ENCODE measurements at places on chromosomes 7 and 10. TPM values are rescaled to one million over a fixed set of nuclear protein-coding genes. Genes with fewer than 3 reads are reported as not detected.

DNA sequence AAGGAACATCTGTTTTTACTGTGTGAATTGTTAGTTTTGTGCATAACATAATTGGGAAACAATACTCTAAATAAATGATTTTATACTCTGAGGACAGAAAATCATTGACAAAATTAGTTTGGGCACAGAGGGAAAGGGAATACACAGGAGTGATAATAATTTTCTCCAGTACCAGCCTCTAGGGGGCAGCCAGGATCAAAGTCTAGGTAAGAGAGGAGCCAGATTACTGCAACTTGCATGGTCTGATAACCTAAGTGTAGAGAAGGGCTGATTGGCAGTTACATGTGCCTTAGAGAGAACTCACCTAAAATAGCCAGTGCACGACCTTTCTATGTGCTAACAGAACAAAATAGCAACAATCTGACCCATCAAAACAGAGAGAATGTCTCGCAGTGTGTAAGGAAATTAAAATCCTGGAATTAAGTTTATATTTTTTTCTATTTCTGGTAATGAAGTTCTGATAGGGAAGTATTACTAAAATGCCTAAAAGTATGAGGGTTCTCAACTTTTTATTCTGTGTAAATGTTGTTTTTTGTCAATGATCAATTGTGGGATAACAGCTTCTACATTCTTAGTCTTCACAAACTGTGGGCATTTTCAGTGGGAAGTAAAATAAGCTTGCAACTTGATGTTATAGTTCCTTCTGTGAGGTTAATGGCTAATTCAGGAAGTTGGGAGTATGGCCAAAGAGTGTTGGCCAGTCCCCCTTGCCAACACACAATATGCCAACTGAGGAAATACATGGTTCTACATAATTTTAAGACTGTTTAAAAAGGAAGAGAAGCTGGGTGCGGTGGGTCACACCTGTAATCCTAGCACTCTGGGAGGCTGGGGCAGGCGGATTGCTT lies 66.4 kb downstream of the EXOC6 start:
- peak; percentile 49 for DNase-seq

- DNase-seq, result no peak
These were observed 84.8 kb upstream of the EGR2 start for GRCh38 chr10:62900829-62901571.

The CPA2 gene
- polyA plus RNA-seq, result not detected

DNA sequence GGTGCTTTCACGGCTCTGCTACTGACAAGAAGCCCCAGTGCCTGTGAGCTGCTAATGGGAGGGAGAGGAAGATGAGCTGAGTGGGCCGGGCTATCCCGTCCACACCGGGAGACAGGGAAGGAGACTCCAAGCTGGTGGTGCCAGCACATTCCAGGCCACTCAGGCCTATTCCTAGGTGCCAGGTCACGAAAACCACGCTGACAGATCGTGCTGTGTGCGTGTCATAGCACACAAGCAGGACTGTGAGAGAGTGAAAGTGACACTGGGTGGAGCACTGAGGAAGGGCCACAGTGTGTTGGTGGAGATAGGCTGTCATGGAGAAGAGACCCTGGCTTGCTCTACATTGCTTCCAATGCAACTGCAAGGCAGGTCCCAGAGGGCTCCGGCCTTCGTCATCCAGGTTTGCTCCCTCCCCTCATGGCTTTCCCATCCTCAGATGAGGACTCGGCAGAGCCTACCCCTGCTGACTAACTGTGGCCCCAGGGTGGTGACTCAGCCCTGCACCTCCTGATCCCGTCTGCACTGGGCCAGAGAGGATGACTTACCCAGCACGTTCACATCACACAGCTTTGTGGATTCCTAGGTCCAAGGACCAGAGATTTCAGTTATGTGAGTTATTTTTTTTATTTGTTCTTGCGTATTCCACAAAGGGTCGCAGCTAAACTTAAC lies 167.3 kb downstream of the EGFR start:
- no peak for DNase-seq

GRCh38 chr7:76318488-76319353 lies 16.2 kb downstream of the HSPB1 start:
- DNase-seq, result peak; percentile 80

DNA sequence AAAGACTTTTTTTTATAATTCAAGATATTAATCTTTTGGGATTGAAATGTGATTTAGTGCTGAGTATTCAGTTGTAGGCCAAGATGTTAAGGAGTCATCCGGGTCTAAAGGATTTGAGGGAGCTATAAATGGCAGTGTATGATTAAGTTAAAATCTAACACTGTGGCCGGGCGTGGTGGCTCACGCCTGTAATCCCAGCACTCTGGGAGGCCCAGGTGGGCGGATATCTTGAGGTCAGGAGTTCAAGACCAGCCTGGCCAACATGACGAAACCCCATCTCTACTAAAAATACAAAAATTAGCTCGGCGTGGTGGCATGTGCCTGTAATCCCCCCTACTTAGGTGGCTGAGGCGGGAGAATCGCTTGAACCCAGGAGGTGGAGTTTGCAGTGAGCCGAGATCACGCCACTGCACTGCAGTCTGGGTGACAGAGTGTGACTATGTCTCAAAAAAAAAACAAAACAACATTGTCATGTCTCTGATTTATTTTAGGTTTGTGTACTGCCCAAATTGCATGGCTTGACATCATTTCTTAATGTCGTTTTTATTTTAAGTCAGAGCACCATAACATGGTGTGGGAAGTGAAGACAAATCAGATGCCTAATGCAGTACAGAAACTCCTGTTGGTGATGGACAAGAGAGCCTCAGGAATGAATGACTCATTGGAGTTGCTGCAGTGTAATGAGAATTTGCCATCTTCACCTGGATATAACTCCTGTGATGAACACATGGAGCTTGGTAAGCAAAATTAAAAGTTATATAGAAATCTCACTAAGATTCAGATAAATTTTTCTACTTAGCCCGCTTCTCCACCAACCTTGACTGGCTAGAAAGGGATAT lies 10.7 kb downstream of the HBP1 start:
- DNase-seq, result no peak

DNA sequence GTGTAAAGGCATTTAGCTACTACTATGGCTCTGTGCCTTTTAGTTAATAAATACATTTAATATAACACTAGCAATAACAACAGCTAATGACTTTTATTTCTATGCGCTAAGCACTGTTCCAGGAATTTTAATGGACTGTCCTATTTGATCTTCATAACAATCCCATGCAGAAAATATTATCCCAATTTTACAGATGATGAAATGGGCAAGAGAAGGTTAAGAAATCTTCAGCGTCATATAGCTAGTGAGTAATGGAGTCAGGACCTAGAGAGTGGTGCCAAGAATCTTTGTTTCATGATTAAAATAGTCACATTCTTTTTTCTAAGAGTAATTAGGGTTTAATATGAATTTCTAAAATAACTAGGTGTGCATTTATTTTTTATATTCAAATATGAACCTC lies 32.4 kb downstream of the ACTA2 start:
- no peak for DNase-seq

GRCh38 chr7:45325378-45325777 lies 167.8 kb downstream of the RAMP3 start:
- no peak for DNase-seq

GRCh38 chr7:39674406-39674805 lies 51.0 kb downstream of the RALA start:
- no peak for DNase-seq

The MLXIPL gene
- polyA plus RNA-seq, result not detected

DNA sequence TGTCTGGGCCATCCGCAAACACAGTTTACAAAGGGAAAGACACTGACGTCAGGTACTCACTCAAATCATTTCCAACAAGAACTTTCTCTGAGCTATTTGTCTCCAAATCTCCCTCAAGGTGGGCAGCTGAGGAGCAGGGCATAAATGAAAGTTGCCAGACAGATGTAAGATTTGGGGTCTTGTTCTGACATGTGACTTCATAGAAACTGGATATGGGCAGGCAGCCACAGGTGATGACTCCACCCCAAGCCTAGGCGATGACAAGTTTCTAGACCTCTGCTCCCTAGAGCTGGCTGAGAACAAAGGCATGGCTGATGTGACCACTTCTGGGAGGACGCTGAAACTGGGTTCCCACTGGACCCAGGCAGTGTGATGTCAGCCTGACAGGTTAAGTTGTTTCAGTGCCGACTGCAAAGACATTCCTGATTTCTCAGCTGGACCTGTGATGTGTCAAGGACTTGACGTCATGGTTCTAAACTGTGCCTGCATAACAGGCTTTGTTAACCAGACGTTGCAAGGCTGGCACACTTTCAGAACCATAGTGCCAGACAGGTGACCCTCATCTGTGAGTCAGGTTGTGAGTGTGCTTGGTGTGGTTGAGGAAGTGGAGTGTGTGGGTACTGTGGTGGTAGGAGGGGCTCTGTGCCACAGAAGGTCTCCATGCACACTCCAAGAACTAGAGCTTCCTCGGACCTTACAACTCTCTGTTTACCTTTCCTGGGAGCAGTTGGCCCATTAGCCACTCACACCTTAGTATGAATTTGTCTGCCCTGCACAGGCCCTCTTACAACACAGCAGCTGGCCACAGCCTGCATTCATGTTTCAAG lies 39.9 kb upstream of the EBF3 start:
- no peak for DNase-seq

DNA sequence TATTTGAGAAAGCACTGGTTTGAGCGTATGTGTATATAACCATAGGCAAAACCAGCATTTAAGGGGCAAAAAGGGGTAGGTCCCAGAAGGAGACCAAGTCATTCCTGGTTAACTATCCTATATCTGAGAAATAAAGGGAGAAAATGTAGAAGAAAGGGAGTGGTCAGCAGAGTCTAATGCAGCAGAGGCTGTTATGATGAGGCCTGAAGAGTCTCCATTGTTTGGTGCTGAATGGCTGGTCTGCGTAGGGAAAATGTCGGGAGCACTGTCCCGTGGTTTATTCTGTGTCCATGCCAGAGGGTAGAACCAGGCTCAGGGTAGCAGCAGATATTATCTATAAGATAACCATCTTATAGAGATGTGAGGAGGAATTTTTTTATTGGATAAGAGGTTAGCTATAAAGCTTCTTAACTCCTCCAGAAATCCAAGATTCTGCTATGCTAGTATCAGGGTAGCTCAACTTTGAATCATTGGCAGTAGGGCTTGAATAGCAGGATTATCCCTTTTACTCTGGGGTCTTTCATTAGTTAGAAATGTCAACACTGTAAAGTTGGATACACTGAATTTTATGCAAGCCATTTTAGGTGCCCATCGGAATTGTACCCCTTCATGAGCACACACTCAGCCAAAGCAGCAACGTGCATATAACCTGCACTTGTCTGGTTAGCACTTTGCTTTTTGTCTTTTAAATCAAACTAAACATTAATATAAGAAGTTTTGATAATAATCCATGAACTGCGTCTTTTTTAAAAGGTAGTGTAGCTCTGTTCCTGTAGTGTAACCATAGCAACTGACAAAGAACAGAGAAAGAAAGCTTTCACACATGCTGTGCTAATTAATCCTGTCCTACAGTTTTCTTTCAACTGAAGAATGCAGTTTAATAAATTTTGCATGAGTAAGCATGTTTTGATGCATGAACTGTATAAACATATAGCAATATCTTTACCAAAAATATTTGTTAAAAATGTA lies 312.0 kb upstream of the FZD1 start:
- DNase-seq, result no peak

The IDI1 gene
- polyA plus RNA-seq, result 529 TPM

DNA sequence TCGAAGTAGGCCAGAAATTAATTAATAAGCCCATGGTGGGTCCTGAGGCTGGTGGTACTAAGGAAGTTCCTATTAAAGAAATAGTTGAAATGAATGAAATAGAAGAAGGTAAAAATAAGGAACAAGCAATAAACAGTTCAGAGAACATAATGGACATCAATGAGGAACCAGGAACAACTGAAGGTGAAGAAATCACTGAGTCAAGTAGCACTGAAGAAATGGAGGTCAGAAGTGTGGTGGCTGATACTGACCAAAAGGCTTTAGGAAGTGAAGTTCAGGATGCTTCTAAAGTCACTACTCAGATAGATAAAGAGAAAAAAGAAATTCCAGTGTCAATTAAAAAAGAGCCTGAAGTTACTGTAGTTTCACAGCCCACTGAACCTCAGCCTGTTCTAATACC lies 36.0 kb downstream of the SLK start:
- DNase-seq, result no peak

Measured in B cell (primary cell).